ENCODE measurements at places on chromosomes 5 and 9. TPM values are rescaled to one million over a fixed set of nuclear protein-coding genes. Genes with fewer than 3 reads are reported as not detected.

DNA sequence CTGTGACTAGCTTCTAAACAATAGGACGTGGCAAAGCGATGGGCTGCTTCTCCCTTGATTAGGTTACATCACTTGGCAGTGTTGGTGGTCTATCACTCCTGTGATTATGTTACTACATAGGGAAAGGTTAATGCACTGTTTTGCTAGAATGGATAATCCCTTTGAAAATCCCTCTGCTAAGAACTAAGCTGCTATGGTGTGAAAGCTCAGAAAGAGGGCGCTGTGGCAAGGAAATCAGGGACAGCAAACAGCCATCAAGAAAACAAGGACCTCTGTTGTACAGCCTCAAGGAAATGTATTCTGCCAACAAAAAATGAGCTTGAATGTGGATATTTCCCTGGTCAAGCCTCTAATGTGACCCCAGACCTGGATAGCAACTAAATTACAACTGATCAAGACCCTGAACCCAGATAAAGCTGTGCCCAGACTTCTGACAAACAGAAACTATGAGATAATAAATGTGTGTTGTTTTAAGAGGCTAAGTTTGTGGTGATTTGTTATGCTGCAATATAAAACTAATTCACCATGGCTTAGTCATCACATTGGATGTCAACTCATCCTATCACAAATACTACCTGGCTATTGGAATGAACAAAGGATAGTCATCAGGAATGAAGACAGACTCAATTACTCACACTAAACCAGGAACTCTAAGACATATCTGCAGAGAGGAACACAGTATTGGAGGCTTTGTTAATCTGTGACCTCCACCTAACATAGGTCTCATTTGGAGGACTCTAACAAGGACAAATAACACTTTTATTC, 1215.9 kb downstream of the EFNA5 start:
- DNase-seq, result no peak

GRCh38 chr9:135950135-135950682, 11.0 kb downstream of the UBAC1 start:
- no peak for DNase-seq

DNA sequence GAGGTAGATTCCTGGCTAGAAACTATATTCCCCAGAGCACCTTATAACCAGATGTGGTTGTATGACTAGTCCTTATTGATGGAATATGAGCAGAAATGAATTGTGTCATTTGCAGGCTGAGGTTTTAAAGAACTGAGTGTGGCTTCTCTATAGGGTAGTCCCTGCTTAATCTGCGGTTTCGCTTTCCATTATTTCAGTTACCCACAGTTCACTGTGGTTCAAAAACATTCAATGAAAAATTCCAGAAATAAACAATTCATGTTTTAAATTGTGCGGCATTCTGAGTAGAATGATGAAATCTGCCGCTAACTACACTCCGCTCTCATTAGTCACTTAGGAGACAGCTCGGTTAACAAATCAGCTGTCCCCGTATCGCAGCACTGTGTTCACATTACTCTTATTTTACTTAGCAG, 65.1 kb downstream of the ANKRD55 start:
- DNase-seq, result no peak

- DNase-seq, result no peak
Observed at GRCh38 chr9:105076729-105077128, 148.8 kb upstream of the ABCA1 start.

TAF11L10 gene
- polyA plus RNA-seq, result not detected

STC2 gene
- polyA plus RNA-seq, result 6.2 TPM

HARS2 gene
- 31.3 TPM for polyA plus RNA-seq
